ENCODE measurements at places on chromosomes 2 and 18.

- no peak for DNase-seq
Observed at GRCh38 chr2:199692489-199692888, 158.5 kb downstream of the FTCDNL1 start.

GRCh38 chr2:15677141-15677843, 85.6 kb downstream of the DDX1 start:
- no peak for DNase-seq

- DNase-seq, result no peak
Observed at GRCh38 chr2:109662889-109663288, 48.7 kb downstream of the SOWAHC start.

- no peak for DNase-seq
Observed at GRCh38 chr2:230430957-230431910, 15.2 kb downstream of the SP100 start.

DNA sequence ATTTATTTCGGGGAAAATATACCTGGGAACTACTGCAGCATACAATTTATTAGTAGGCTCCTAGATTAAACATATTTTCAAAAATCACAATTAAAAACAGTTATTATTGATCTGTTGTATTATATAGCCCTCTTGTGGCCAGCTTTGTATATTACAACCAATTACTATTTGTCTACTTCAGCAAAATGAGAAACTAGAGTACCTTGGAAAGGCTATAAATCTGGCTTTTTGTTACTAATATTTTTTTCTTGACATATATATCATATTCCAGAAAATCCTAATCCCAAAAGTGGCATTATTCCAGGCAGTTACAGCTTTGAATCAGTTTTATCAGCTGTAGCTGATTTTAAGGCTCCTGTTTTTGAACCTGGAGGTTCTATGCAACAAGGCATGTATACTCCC, 101.2 kb downstream of the UBR3 start:
- DNase-seq, result peak; percentile 5

DNA sequence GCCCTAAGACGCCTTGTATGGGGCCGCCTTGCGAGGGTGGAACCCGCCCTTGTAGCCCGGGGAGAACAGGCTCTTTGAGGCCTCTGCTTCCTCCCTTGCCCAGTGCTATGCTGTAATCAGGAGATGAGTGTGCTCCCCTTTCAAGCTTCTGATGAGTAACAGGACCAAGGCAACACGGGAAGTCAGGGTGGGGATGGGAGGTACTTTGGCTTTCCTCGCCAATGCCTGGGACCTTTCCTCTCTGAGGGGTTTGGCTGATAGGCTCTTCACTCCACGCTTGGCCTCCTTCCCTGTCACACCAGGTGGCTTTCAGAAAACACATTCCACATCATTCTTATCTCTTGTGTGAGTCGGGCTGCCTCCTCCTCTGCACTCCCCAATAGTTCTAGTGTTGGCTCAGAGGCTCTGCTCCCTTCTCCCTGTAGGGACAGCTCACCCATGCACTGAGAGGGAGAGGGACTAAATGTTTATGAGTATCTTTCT, 223.7 kb upstream of the TRIB2 start:
- DNase-seq, result no peak

DNA sequence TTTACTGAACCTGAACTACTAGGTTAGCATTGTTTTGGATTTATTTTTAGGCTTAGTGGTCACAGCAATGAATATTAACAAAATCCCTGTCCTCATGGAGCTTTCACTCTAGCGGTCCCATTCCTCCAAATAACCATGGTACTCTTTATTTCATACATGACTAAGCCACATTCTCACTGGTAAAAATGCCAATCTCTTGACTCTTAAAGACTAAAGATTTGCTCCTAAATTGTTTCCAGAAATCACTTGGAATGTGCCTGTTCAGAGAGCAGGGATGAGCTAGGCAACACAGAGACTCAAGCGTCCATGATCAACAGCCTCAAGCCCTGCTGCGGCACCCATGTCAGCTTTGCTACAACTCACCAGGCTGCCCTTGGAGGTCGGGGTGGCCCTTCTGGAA, 13.5 kb downstream of the LMAN1 start:
- no peak for DNase-seq

Measured in NCI-H2171 (cell line).